ENCODE measurements at places on chromosomes 2 and 18. TPM values are rescaled to one million over a fixed set of nuclear protein-coding genes. Genes with fewer than 3 reads are reported as not detected.

Gene NOL4
- not detected for total RNA-seq

Gene CCBE1
- 39.0 TPM for total RNA-seq

Gene PROKR1
- not detected for total RNA-seq

Gene MERTK
- 0.07 TPM for total RNA-seq

Gene NAT8
- total RNA-seq, result not detected

Gene COLEC12
- not detected for total RNA-seq

Gene RRM2
- 101 TPM for total RNA-seq

Gene SERPINB10
- 2.3 TPM for total RNA-seq

Gene LOXL3
- total RNA-seq, result 1.4 TPM

Data from foreskin keratinocyte (primary cell).